DMS79 treated with DMSO at 0.1 percent for 48 hours (cell line): ENCODE measurements at places on chromosomes 1 and 21.

GRCh38 chr21:39715804-39716397 lies 29.1 kb upstream of the IGSF5 start:
- no peak for DNase-seq

- DNase-seq: no peak
These were observed 310.2 kb upstream of the AJAP1 start for GRCh38 chr1:4344065-4344732.

DNA sequence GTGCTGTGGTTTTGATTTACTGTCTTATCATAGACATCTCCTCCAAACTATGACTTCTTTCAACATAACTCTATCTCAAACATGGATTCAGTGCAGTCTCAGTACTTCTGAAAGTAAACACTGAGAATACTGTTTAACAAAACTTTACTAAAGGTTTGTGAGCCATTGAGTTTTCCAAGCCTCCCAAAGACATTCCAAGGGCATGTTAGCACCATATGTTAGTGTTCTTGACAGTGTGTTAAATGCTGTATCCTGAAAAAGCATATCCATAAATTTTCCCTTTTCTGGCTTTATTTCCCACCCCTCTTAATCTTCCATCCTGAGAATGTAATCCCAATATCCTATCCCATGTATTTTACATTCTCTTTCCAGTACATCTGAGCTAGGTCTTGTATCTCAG lies 446.8 kb upstream of the CXADR start:
- no peak for DNase-seq

GRCh38 chr21:42905195-42905594 lies 12.1 kb downstream of the NDUFV3 start:
- DNase-seq: no peak

GRCh38 chr1:69110851-69111250 lies 456.9 kb upstream of the LRRC7 start:
- no peak for DNase-seq

DNA sequence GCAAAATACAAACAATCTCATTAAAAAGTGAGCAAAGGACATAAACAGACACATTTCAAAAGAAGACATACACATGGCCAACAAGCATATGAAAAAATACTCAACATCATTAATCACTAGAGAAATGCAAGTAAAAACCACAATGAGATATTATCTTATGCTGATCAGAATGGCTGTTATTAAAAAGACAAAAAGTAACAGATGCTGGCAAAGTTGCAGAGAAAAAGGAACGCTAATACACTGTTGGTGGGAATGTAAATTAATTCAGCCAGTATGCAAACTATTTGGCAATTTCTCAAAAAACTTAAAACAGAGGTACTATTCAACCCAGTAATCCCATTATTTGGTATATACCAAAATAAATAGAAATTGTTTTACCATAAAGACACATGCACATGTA lies 32.2 kb upstream of the TNFSF18 start:
- no peak for DNase-seq

GRCh38 chr1:181626279-181626938 lies 143.1 kb downstream of the CACNA1E start:
- DNase-seq: no peak

GRCh38 chr1:39992888-39993287 lies 37.9 kb downstream of the MFSD2A start:
- no peak for DNase-seq

GRCh38 chr1:99176753-99177152 lies 87.5 kb upstream of the PLPPR4 start:
- no peak for DNase-seq

DNA sequence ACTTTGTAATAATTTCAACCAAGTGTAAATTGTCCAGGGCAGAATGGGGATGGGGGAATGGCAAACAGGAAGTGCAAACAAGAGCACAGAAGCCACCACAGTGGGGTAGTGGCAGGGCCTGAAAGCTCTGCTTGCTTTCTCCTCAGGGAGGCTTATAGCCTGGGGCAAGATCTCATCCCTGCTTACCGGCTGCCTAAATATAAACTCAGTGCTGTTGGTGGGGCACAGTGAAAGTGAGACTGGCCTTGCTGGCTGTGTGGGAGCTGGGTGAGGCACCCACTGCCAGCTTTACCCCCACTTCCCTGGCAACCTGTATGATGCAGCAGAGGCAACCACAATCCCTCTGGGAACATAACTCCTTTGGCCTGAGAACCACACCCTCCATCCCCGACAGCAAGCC lies 15.2 kb downstream of the STYXL2 start:
- no peak for DNase-seq

- DNase-seq: no peak
These were observed 6.8 kb downstream of the TENT5B start for GRCh38 chr1:27005648-27006496.

DNA sequence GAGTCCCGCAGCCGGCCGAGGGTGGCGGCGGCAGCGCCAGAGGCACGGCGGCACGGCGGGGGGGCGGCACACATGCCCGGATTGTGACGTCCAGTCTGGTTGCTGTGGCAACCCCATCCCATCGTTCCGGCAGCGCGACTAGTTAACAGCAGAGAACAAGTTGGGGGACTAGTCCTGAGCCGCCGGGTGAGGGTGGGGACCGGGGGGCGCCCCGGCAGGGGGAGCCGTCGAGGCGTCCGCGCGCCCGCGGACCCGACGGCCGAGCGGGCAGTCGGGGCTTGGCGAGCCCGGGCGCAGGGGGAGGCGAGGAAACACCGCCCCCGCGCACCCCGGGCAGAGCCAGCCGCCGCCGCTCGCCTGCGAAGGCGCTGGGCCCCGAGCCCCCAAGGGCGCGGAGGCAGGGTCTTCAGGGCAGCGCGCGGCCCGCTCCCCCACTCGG lies at the start of gene CHD5:
Gene CHD5 (minus strand): TSS at position 54 of the 439 bp plus-strand sequence. CDS start 298 bp downstream, outside the sequence.
- peak; percentile 24 for DNase-seq

DNA sequence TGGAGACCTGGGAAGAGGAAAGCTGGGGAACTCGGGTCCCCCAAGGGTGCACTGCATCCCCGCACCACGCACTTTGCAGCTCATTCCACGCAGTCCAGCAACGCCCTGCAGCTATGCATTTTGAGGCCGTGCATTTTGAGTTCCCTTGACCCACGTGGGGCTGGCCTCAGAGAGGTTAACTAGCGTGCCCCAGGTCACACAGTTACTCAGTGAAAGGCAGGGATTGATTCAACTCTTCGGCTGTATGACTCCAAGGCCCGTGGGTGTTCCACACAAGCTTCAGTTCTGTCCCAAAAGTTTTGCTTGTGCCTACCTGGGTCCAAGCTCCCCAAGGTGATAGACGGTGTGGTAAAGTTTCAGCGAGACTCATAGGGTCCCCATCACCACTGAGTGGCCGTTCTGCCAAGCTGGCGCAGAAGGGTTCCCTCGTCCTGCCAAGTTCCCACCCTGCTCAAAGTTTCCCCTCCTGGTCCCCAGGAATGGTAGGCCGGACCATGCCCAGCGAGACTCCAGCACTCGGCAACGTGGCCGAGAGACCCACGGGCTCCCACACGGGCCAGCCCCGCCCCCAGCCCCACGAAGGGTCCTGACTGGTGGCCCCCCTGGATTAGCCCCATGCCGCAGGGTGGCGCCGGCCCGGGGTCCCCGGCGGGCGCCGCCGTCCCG lies 611 bp downstream of the HSPG2 start:
- peak; percentile 13 for DNase-seq

GRCh38 chr1:230215031-230215430 lies 148.0 kb downstream of the GALNT2 start:
- no peak for DNase-seq

GRCh38 chr21:25127007-25127406 lies 480.3 kb downstream of the MRPL39 start:
- no peak for DNase-seq

GRCh38 chr1:22465671-22466070 lies 14.0 kb downstream of the ZBTB40 start:
- no peak for DNase-seq

DNA sequence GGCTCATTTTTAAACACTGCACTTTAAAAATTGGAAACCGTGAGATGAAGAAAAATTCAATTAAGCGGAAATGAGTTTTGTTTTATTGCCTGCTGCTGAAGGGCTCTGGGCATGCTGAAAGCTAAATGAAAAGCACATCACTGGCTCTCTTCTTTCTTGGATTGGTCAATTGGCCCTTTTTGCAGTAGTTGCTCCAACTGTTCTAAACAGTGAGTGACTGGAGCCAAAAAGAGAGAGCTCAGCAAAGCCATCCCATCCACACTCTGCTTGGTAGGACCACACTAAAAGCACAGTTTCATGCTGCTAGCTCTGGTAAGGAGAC lies 48.1 kb downstream of the LHX4 start:
- DNase-seq: peak; percentile 72

GRCh38 chr1:3963554-3963953 lies 63.5 kb upstream of the C1orf174 start:
- no peak for DNase-seq

DNA sequence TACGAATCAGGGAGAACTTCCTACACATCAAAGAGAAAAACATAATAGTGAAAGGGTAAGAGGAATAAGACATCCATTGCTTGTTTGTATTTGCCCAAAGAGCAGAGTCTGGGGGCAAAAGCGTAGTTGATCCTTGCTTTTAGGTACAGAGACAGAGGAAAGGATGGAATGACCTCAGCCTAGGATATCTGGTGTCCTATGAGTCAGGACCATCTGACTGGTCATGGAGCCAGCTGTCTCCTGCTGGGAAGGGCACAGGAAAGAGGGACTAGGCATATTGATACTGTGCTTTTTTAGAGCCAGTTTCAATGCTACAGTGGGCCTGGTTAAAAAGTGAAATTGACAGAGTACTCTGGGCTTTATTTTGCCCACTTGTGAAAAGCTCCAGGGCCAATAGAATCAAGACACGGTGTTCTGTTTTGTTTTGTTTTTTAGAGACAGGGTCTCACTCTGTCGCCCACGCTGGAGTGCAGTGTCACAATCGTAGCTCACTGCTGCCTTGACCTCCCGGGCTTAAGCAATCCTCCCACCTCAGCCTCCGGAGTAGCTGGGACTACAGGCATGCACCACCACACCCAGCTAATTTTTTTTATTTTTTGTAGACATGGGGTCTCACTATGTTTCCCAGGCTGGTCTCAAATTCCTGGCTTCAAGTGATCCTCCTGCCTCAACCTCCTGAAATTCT lies 3.2 kb downstream of the PLEKHO1 start:
- no peak for DNase-seq

DNA sequence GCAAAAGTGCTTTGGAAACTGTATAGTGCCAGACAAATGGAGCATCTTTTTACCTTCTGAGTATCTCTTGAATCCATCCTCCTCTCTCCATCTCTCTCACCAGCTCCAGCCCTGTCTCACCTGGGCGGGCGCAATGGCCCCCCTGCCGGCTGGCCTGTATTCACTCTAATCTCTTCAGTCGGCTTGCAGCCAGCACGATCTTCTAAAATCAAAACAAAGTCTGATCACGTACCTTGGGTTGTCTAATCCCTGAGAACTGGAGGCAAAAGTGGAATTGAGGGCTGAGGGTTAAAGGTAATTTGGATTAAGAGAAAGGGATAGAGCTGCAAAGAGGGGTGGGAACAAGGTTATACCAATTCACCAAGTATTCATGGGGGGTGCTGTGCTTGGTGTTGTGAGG lies 46.0 kb upstream of the LRRN2 start:
- DNase-seq: peak; percentile 58

GRCh38 chr1:173869021-173869359 lies 810 bp downstream of the ZBTB37 start:
- no peak for DNase-seq

GRCh38 chr1:182731852-182732575 lies 47.6 kb upstream of the RGS8 start:
- DNase-seq: no peak

DNA sequence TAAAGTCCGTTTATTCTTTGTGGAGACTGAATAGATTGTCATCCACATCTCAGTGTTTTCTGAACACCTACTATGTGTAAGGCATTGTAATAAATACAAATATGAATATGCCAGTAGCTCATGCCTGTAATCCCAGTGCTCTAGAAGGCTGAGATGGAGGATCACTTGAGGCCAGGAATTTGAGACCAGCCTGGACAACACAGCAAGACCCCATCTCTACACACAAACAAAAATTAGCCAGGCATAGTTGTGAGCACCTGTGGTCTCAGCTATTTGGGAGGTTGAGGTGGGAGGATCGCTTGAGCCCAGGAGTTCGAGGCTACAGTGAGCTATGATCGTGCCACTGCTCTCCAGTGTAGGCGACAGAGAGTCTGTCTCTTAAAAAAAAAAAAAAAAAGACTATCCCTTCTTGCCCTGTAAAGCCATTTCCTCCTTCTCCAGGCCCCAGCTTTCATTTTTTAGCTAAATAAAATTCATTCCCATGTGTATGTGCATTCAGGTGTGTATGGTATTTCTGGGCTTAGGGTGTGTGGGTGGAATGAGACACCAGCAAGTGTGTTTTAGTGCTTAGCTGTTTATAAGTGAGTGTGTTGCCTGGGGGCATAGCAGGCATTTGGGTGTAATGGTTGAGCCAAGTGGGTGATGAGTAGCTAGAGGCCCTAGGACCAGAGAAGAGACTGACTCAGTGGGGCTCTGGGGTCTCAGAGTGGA lies 7.8 kb downstream of the CELSR2 start:
- DNase-seq: no peak

GRCh38 chr21:35617491-35617890 lies 442.8 kb downstream of the SETD4 start:
- no peak for DNase-seq

DNA sequence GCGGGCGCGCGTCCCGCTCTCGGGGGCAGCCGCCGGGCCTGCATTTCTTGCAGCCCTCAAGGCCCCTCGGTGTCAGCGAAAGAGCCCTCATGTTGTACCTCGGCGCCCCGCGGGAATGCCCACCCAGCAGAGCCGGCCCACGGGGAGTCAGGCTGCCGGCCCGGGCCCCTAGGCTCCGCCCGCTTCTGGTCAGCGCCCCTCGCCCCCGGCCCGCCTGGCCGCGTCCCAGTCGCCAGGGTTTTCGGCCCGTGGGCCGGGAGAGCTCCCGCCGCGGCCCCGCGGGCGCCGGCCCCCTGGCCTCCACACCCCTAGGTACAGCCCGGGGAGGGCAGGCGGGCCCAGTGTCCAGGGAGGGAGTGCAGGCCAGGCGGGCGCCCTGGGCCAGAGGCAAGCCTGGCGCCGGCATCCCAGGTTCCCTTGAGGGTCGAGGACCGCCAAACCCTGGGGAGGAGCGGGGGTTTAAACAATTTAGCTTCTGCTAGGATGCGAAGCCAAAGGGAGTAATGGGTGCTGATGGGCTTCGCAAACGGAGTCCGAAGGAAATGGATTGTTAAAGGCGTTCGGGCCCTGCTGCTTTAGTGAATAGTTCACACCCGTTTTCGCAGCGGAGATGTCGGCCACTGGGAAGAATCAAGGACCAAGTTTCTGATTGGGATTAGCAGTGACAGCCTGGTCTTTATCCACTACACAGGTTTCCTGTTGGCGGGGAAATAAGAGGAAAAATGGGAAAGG lies 486 bp upstream of the KCNA3 start:
- no peak for DNase-seq
